ENCODE measurements at places on chromosomes 5 and 9.
A peak's percentile ranks its signal among the peaks of the same experiment; 100 is the strongest.

- no peak for DNase-seq
Observed at GRCh38 chr5:178106556-178107239, 6.6 kb upstream of the N4BP3 start.

- DNase-seq = no peak
Observed at GRCh38 chr5:177382423-177383029, 1.7 kb upstream of the SLC34A1 start.

- no peak for DNase-seq
Observed at GRCh38 chr9:24011009-24011717, 185.1 kb upstream of the ELAVL2 start.

DNA sequence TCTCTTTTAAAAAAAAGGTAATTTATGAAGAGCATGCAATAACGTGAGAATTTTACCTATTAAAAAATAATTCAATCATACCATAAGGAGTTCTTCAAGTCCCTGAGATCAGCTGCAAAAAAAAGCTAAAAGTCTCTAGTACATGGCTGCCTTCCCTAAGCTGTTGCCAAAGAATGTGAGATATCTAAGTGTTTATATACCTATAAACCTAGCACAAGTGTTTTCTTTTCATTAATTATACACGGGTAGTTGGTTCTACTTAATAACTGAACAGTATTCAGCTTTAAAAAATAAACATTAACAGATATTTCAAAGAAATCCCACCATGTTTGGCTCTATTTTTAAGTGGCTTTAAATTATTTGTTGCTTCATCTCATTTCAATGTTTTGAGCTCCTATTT is 25.9 kb downstream of the FNBP1 start:
- no peak for DNase-seq

- no peak for DNase-seq
Observed at GRCh38 chr5:144333336-144333920, 162.8 kb downstream of the KCTD16 start.

DNA sequence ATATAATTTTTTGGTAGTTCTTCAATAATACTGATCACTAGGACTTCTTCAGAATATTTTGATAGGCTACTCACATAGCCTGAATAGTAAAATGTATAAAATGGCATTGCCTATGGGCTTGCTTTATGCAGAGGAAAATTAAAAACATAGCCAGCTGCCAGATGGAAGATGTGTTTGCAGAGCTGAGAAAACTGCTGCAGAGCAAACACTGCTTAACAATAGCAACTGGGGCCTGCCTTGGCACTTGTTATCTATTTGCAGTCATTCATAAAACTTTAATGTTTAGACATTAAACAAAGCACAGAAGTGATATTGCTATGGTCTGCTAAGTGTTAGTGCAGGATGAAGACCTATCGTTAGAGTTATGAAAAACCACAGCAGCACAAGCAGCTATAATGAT is 151.5 kb upstream of the SMC2 start:
- no peak for DNase-seq

DNA sequence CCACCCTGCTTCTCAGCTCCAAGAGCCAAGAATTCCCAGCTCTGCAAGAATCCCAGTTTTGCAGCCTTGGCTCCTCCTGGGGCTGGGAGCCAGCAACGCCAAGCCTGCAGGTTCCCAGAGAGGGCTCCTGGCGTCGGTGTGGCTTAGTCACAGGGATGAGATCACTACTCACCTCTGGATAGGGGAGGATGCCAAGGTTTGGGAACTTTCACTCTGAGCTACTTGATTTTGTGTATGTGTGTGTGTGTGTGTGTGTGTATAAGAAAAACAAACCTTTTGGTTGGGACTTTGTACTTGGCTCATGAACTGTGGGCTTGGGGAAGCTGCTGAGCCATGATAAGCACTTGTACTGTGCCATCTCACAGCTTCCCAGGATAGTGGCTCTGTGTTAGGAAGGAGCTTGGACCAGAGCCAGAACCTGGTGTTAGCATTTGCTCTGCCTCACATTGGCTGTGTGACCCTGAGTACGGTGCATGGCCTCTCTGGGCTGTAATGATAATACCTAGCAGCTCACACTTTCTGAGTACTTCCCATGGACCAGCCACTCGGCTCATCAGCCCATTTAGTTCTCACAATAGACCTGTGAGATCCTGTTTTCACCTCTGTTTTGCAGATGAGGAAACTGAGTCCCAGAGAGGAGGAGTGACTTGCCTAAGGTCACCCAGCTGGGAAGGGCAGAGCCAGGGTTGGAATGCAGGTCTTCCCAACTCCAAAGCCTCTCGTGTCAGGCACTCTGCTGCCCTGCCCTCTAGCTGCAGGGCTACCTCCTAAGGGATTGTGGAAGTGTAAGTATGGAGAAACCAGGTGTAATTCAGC is 41.4 kb upstream of the DAB2IP start:
- DNase-seq = peak; percentile 34

DNA sequence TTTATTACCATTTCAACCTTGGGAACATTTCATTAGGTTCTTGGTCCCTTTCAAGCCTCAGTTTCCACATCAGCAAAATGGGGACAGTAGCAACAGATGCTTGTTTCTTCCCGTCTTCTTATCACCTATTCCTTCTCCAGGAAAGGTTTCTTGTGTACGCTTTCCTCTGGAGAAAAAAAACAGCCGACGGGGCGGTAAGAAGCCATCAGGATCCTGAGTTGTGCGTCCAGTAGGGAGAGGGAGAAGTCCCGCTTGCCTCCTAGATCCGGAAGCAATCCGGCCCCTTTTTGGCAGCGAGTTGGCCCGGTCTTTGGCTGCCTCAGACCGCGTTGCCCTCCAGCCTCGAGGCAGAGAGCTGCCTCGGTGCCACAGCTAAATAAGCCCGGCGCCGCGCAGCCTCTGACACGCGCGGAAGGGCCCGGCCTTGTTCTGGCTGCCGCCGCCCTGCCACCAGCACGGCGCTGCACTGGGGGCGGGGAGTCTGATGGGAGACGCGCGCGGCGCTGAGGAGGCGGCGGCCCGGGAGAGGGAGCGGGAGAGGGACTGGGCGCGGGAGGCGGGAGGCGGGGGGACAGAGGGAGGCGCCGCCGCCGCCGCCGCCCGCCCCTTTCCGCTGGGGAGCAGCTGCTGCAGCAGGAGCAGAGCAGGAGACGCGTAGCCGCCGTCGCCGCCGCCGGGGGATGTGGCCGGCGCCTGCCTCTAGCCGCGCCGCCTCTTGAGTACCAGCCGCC is at the start of gene SLC44A1:
Gene SLC44A1, plus strand, starts transcription at position 649 of the 731 bp plus-strand sequence. CDS start 218 bp downstream, outside the sequence.
- peak; percentile 96 for DNase-seq

All from dorsolateral prefrontal cortex (tissue), 122 donors.